Kidney (tissue), 22 donors: ENCODE measurements at places on chromosomes 2 and 18.

DNA sequence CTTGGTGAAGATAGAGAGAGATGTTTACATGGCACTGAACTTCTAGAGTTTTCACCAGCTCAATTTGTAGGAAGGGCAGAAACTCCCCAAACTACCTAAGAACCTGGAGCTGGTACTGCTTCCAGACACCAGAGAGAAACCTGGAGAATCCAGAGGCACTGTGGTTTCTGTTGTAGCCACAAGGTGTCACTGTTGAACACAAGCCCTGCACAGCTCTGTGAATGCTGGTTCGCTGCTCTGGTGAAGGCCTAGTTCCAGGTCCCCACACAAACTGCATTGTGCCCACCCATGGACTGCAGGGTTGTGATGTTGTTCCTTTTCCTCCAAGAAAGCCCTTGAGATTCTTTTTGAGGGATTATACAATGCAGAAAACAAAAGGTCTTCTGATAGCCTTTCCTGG is 150.5 kb upstream of the HS6ST1 start:
- DNase-seq: no peak

- DNase-seq: no peak
Observed at GRCh38 chr2:224807153-224807964, 91.2 kb upstream of the CCDC195 start.

GRCh38 chr2:217717646-217718045 is 285.1 kb downstream of the TNS1 start:
- no peak for DNase-seq

GRCh38 chr2:2887772-2888387 is 489.7 kb downstream of the EIPR1 start:
- peak; percentile 13 for DNase-seq

GRCh38 chr2:131168538-131168937 is 40.8 kb upstream of the POTEE start:
- DNase-seq: no peak

- no peak for DNase-seq
Observed at GRCh38 chr2:239908744-239909143, 116.4 kb downstream of the NDUFA10 start.

- no peak for DNase-seq
Observed at GRCh38 chr2:9003366-9003615, 193 bp downstream of the MBOAT2 start.

DNA sequence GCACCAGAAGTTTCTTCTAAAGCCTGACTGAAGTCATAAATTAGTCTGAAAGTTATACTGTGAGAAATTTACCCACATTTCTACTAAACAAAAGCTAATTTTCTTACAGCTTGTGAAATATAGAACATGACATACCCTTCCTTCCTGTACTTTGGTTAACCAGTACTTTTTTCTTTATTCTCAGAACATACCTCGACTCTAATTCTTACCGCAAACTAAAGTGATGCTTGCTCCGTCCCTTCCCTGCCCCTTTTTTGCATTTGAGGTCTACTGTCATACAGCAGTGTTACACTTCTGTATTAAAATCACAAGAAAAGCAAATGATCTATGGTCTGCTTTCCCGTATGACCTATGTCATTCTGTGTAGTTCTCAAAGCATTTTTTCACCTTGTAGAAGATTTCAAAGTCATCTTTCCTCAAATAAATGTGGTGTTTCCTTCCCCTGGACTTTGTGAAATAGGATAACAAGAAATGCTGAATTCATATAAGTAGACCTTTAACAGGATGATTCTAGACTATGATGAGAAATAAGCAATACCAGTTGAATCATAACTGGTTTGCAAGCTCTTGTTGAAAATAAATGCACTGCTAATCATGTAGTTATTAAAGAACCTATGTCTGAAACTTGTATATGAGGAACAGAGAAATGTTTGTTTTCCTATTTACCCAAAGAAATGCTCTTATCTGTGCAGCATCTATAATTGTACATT is 30.4 kb downstream of the CYTIP start:
- DNase-seq: no peak

GRCh38 chr18:9428862-9429661 is 46.3 kb upstream of the RALBP1 start:
- DNase-seq: no peak

DNA sequence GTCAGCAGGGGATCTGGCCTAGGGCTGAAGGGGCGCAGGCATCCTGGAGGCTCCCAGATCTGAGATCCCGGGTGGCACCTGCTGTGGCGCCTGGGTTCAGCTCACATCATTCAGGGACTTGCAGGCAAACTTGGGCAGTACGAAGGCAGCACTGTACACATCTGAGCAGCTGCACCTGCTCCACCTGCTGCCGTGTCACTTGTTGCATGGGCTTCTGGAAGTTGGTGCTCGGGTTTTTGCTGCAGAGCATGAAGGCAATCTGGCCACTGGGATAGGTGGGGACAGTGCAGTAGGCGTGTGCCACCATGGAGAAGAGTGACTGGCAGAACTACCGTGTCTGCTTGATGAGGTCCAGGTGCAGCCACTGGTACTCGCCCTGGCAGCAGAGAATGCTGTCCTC is 48.6 kb downstream of the UGGT1 start:
- DNase-seq: no peak

DNA sequence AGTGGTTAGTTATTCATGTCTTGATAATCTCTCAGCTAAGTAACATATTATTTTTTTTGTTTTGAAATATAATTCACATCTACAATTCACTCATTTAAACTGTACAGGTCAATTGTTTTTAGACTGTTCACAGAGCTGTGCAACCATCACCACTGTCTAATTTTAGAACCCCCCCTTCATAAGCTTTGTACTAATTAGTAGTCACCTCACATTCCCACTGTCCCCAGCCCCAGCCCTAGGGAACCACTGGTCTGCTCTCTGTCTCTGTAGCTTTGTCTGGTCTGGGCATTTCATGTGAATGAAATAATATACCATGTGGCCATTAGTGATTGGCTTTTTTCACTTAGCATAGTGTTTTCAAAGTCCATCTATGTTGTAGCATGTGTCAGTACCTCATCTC is 55.3 kb downstream of the LCLAT1 start:
- no peak for DNase-seq

- DNase-seq: no peak
Observed at GRCh38 chr2:190904640-190905261, 24.1 kb downstream of the GLS start.

DNA sequence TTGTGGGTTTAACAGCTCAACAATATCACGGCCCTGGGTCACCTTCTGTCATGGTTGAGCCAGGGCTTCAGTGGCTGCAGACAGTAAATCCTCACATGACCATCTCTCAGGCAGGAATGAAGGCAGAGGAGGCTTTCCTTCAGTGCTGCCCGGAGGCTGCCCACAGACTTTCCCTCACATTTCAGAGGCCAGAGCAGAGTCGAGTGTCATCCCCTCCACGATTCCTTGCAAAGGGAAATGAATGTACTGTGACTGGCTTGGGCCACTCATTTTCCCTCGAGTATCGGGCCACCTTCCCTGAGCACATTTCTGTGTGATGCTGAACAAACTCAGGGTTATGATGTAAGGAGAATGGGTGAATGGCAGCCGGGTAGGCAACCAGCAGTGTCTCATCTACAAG is 10.0 kb upstream of the REEP1 start:
- DNase-seq: no peak

GRCh38 chr2:15869396-15869795 is 71.0 kb upstream of the MYCN start:
- DNase-seq: no peak

DNA sequence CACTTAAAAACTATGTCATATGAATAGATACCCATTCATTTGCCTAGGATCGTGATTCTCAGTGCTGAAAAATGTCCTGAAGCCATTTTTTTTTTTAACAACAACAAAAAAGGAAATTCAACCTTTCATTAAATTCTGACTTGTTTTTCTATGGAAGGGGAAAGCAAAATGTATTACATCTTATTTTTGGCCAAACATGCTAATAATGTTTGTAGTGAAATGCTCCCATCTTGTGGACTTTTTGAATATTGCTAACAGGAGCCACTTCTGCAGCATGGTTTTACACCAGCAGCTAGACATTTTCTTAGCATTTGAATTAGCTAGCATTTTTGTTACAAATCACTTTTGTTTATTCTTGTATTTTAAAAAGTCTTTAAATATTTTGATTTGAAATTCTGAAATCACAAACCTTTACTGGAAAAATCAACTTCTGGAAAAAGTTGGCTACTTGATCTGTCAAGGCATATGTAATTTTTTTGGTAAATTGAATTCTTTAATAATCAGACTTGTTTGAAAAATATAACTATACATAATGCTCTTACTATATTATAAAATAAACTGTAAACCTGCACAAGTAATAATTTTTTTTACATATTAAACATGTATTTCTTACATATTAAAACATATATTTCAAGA is 75.8 kb downstream of the KIDINS220 start:
- peak; percentile 56 for DNase-seq

GRCh38 chr2:8564475-8564874 is 117.4 kb upstream of the ID2 start:
- DNase-seq: peak; percentile 5

GRCh38 chr18:31273812-31274527 is 44.0 kb upstream of the DSG1 start:
- no peak for DNase-seq

DNA sequence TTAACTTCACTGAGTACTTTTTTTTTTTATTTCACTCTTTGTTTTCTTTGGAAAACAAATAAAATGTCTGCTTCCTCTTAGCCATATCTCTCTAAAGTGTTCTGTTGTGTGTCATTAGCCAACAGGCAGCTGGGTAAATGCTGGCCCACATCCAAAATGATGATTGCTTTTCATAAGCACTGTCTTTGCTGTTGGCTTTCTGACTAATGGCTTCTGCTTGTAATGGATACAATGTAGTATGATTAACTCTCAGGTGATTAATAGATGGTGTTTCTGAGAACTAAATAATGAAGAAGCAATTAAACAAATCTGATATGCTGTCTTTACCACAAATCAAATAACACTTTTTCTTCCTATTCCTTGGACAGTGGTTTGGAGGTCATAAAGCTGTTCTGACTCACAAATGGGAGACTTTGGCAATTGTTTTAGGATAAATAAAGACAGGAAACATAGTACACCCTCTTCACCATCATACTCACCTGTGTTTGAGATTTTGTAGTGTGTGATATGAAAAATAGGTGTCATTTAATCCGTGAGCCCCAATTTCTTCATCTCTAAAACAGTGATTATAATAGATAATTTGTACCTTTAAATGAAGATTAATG is 888.4 kb downstream of the TSN start:
- no peak for DNase-seq
